Activated naive CD4-positive, alpha-beta T cell treated with anti-CD3 and anti-CD28 coated beads, Interleukin-2, amount 50 U/mL, for 16 hours (primary cell): ENCODE measurements at places on chromosomes 16 and 17.

DNA sequence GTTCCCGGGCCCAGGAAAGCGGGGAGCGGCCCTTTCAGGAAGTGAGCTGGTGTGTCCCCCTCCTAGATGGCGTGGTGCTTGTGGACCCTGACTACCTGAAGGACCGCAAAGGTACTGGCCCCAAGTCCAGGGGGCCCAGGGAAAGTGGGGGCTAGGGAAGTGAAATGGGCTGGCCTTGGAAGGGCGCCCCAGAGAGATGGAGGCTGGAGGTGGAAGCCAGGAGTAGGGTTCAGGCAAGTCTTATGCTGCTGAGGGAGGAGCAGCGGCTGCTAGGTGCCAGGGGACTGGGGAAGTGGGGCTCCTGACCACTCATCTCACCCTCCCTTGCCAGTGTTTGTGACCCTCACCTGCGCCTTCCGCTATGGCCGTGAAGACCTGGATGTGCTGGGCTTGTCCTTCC, 5.6 kb downstream of the ARRB2 start:
- DNase-seq, result no peak

GRCh38 chr17:21164620-21165019, 37.9 kb downstream of the DHRS7B start:
- DNase-seq, result no peak

- DNase-seq, result no peak
Observed at GRCh38 chr17:74686761-74687160, 26.0 kb downstream of the CD300LF start.

DNA sequence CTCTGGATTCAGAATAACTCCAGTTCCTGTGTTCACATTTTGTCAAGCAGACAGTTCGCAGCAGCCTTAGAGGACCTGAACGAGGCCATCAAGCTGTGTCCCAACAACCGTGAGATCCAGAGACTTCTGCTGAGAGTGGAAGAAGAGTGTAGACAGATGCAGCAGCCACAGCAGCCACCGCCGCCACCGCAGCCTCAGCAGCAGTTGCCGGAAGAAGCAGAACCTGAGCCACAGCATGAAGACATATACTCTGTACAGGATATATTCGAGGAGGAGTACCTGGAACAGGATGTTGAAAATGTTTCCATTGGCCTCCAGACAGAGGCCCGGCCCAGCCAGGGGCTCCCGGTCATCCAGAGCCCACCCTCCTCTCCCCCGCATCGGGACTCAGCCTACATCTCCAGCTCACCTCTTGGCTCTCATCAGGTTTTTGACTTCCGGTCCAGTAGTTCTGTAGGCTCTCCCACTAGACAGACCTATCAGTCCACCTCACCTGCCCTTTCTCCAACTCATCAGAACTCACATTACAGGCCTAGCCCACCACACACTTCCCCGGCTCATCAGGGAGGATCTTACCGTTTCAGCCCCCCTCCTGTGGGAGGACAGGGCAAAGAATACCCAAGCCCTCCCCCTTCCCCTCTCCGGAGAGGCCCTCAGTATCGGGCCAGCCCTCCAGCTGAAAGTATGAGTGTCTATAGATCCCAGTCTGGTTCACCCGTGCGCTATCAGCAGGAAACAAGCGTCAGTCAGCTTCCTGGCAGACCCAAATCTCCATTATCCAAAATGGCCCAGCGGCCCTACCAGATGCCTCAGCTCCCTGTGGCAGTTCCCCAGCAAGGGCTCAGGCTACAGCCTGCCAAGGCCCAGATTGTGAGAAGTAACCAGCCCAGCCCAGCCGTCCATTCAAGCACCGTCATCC, 25.9 kb downstream of the CYB561 start:
- no peak for DNase-seq

GRCh38 chr16:89729863-89730593, 8.7 kb downstream of the ZNF276 start:
- no peak for DNase-seq

GRCh38 chr17:73227379-73227778, 34.3 kb downstream of the CPSF4L start:
- no peak for DNase-seq

- DNase-seq, result no peak
Observed at GRCh38 chr17:32993977-32994376, 2.3 kb downstream of the SPACA3 start.

DNA sequence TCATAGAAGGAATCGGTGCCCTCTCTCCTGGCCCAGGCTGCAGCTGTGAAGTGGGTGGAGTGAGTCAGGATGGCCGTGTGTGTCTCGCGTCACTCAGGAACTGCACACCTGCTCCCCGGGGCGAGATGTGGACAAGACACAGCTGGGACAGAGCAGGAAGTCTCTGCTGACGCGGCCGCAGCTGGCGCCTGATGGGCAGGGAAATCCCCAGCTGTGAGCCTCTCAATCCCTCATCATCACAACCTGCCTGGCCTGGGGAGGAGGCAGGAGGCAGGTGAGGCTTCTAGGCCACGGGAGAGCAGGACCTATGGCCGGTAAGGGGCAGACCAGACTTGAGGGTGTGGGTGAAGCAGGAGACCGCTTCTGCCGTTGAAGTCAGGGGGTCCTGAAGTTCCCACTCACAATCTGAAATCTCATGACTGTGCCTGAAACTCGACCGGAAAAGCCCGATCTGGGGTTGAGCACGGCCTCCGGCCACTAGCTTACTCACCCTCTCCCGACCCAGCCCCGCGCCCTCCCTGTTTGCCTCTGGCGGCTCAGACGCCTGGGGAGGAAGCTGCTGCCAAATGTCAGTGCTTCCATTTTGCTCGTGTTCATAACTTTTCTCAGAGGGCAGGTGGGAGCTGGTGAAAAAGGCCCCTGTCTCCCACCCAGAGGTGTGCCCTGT, 1.1 kb upstream of the TRPV3 start:
- DNase-seq, result no peak

GRCh38 chr17:40251576-40251975, 32.5 kb downstream of the WIPF2 start:
- no peak for DNase-seq

- DNase-seq, result no peak
Observed at GRCh38 chr16:22285080-22285479, 12.1 kb upstream of the POLR3E start.
